Stimulated activated CD8-positive, alpha-beta memory T cell treated with anti-CD3 and anti-CD28 coated beads, Interleukin-12 subunit alpha, Interleukin-12 subunit beta, amount 100 ng/mL, for 1 hour (primary cell): ENCODE measurements at places on chromosomes 2 and 18.
A peak's percentile ranks its signal among the peaks of the same experiment; 100 is the strongest.

DNA sequence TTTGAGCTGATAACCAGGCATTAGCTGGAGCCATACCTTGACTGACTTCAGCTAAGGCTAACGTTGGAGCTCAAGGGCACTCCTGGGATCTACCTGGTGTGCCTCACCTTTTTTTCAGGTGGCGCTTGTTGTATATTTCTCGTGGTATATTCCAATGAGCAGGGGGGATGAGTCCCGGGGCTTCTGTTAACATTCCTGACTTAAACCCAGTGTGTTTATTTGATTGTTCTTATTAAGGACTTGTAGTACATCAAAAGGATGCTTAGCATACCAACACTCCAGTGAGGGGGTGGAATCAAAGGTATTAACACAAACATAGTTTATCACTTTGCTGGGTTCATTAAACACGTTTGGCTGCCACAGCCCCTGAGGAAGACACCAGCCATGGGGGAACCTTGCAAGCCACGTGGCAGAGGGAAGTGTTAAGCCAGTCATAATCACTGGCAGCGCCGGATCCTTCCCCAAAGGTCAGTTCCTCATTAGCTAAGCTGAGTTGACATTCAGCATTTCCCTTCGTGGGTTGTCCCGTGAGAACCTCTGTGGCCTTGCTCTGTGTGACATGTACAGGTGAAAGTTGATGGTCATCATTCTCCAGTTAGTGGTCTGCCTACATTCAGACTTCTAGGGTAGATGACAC, 119.5 kb upstream of the MCFD2 start:
- DNase-seq, result no peak

- no peak for DNase-seq
Measured at GRCh38 chr2:45768208-45768607, 116.7 kb downstream of the PRKCE start.

GRCh38 chr2:109523121-109523520, 90.6 kb downstream of the SEPTIN10 start:
- no peak for DNase-seq

- DNase-seq, result no peak
Measured at GRCh38 chr18:70464343-70465114, 175.7 kb downstream of the SOCS6 start.

- DNase-seq, result no peak
Measured at GRCh38 chr2:81542119-81542518, 1237.6 kb upstream of the LRRTM1 start.

DNA sequence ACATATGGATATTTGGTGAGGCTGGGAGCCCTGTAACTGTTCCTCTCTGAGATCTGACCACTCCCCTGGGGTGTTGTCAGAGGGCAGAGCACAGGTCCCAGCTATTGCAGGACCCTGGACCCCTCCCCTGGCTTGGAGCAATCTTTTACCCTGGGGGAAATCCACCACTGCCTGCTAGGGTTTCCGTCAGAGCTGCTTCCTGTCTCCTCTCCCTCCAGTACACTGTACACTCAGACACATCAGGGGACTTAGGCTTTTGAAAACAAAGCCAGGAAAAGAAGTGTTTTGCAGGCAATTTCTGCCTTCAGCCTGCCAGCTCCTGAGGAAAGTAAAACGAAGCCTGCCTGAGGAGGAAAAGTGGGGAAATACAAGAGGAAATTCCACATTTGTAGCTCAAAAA, 13.2 kb upstream of the CEP68 start:
- no peak for DNase-seq

DNA sequence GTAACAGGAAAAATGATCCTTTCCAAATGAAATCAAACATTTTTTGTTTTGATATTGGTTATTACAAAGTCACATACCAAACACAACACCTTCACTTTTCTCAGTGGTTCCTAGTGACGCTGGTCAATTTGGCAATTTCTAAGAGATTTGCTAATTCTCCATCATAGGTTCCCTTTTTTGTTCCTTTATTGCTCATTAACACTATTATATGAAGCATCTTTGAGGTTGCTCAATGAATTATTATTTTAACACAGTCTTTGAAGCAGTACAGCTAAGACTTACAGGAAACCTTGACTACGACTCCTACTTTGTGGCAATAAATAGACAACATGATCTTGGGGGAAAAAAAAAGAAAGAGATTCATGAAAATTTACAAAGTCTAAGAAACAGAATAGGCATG, 152.2 kb upstream of the VRK2 start:
- DNase-seq, result no peak

- DNase-seq, result no peak
Measured at GRCh38 chr2:16134436-16135165, 194.3 kb downstream of the MYCN start.

DNA sequence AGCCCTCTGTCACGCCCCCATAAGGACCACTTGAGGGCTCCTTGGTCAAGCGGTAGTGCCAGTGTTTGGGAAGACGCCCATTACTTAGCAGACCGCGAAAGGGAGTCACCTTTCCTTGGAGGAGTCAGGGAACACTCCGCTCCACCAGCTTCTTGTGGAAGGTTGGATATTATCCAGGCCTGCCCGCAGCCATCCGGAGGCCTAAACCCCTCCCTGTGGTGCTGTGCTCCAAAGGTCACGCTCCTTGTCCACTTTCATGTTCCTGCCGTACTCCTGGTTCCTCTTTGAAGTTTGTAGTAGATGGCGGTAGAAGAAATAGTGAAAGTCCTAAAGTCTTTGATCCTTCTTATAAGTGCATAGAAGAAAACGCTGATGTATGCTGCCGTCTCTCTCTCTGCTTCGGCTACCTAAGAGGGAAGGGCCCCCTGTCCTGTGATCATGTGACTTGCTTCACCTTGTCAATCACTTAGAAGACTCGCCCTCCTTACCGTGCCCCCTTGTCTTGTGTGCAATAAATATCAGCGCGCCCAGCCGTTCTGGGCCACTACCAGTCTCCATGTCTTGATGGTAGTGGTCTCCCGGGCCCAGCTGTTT, 1.7 kb upstream of the CATIP start:
- DNase-seq, result no peak

GRCh38 chr18:67672716-67673115, 156.2 kb upstream of the DSEL start:
- DNase-seq, result no peak

DNA sequence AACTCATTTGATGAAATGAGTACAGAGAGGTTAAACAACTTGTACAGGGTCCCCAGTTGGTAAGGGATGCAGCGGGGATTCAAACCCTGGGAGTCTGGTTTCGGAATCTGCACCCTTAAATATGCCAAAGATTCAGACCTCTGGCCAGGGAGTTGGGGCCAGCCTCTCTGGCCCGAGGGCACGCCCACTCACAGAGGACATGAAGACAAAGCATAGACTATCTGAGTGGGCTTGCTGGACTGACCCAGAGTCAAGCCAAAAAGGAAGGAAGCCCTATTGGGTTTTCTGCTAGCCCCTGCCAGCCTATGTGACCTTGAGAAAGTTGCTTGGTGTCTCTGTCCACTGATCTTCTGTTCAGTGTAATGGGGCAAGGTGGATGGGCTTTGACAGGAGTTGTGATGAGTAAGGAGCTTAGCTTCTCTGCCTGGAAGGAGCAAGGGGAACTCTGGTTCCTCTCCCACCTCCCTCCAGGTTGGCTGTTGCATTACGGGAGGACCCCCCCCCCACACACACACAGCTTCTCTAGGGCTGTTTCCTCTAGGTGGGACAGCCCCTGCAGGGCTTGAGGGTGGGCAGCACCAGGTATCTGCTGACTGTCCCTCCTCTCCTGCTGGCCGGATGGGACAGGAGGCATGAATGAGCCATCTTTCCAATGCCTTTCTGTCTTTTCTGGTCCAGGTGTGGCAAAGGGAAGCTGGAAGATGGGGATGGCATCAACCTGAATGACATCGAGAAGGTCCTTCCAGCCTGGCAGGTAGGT, 131.3 kb downstream of the CTIF start:
- no peak for DNase-seq

DNA sequence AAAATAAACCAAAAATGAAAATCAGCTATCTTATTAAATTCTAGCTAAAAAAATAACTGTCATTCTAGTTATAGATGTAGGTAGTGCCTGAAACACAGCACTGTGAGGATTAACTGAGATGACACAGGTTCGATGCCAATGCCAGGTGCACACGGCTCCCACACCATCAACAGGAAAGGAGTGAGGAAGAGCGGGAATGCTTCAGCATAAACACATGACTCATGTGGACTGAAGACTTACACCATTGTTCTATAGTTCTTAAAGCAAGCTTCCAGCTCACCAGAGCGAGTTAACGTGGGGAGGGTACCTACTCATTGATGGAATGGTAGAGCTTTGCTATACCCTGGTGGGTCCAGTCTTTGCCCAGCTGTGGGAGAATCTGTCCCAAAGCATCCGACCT, 76.7 kb downstream of the EMILIN2 start:
- no peak for DNase-seq

- no peak for DNase-seq
Measured at GRCh38 chr2:73000808-73001570, 70.5 kb downstream of the SFXN5 start.

GRCh38 chr2:41909584-41909983, 138.2 kb upstream of the PKDCC start:
- no peak for DNase-seq

- DNase-seq, result no peak
Measured at GRCh38 chr2:227643990-227644551, 22.5 kb upstream of the SCYGR5 start.

- no peak for DNase-seq
Measured at GRCh38 chr2:143764261-143764660, 635.0 kb downstream of the ARHGAP15 start.

DNA sequence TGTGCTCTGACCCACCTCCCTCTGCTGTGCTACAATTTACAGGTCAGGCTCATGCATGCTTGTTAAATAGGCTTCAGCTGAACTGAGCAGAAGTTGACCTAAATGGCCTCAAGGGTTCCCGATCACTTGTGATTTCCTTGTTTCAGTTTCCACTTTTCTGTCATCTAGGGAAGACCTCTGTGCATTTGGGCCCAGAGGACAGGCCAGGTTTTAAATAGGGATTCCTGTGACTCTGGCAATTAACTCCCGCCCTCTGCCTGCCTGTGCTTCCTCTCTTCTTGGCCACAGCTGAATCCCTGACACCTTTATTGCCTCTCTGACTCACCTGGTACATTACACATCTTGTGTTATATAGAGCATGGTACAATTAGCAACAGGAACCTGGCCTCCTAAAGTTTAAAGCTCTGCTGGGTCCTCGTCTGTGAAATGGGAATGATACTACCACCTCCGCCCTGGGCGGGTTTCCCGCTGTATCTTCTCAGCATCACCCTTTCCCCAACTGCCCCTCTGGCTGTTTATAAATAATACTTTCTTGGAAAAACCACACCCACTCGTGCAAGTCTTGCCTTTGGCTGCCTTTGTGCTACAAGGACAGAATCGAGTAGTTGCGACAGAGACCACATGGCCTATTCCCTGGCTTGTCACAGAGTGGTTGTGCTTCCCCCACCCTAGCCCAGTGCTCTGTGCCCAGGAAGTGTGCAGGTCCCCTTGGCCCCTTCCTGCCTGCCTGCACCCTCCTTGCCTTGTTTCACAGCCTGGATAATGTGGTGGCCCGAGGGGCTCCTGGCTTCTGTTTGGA, 7.9 kb downstream of the CABLES1 start:
- DNase-seq, result no peak

DNA sequence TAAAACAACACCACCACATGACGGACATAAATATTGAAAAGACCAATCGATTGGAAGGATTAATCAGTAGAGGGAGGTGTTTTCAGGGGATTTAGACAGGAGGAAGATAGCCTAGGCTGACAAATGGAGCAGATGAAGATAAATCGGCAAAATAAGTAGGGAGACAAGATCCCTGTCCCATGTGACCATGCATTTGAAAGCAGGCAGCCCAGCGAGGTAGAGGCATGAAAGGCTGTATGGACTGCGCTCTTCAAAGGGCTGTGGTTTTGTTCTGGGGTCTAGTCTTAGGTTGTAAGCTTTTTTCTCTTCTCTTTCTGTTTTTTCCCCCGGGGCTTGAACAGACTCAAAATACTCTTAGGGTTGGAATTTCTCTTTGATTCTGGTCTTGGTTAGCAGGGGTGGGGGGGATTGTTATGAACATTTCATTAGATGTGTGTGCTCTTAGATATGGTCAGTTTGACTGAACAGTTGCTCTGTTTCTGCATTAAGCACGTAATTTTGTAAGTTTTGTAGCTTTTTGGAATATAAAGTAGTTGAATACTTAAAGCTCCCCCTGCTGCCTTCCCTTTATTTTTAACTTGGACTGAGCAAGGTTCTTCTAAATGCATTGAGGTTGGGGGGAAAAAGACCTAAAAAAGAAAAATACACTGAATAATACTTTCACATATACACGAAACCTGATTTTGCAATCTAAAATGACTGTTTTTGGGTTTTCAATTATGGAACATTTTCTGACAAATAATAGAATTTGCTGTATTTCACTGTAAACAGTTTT, 32.2 kb downstream of the ZNF532 start:
- DNase-seq, result no peak

- DNase-seq, result no peak
Measured at GRCh38 chr2:231144896-231145295, 20.1 kb upstream of the HTR2B start.

DNA sequence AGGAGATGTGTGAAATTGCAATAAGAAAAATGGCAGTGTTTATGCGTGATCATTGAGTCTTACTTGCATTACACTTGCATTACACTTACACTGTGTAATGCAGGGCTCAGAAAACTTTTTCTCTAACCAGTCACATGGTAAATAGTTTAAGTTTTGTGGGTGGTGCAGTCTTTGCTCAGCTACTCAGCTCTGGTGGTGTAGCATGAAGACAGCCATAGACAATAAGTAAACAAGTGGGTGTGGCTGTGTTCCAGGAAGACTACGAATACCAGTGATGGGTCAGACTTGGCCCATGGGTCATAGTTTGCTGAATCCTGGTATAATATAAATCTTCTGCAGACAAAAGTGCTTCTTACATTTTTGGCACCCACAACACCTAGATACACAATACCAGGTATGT, 115.6 kb upstream of the CYP1B1 start:
- no peak for DNase-seq

DNA sequence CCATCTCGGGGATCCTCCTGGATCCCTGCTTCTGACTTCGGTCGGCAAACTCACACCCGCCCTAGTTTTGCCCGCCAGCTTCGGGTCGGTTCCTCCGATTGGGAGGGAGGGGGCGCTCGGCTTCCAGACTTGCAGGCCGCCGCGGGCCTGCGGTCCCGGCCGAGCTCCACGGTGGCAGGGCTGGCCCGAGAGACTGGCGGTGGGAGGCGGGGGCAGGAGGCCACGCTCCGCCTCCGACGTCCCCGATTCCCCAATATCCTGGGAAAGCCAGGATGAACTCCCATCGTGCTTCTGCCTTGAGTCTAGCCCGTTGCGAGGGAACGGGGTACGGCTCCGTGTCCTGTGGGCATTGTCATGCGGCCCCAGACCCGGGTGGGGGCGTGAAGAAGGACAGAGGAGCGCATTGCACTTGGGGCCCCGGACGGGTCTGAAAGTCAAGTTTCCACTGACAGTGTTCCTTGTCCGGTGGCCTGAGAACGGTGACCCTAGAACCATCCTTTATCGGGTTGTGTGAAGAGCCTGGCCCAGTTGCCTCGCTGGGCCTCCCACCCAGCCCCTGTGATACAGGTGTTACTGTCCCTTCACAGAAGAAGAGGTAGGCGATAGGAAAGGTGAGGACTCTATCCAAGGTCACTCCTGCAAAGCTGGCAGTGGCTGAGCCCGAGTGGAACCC, 2.4 kb upstream of the INHBB start:
- peak; percentile 13 for DNase-seq
